GM23338 (cell line): ENCODE measurements at places on chromosomes 2 and 18. TPM values are rescaled to one million over a fixed set of nuclear protein-coding genes. Genes with fewer than 3 reads are reported as not detected.

The COLEC11 gene
- polyA plus RNA-seq: 1.5 and 1.8 TPM in 2 replicates

The ZAP70 gene
- polyA plus RNA-seq: not detected in 2 replicates

The PJVK gene
- 1.5 and 1.6 TPM in 2 replicates for polyA plus RNA-seq

The DSC3 gene
- 0.52 and 0.68 TPM in 2 replicates for polyA plus RNA-seq

The CXCR1 gene
- polyA plus RNA-seq: not detected in 2 replicates

The ANKRD53 gene
- polyA plus RNA-seq: 0.32 and 0.59 TPM in 2 replicates

The LINC00305 gene
- not detected in 2 replicates for polyA plus RNA-seq

The AOX1 gene
- polyA plus RNA-seq: 1.0 and 1.4 TPM in 2 replicates

The TMEM200C gene
- polyA plus RNA-seq: 0.53 and 0.73 TPM in 2 replicates

The TSPYL6 gene
- not detected in 2 replicates for polyA plus RNA-seq

The RGPD4 gene
- polyA plus RNA-seq: not detected in 2 replicates

The SATB2 gene
- polyA plus RNA-seq: 1.6 and 2.0 TPM in 2 replicates

The CFAP53 gene
- polyA plus RNA-seq: 0.23 and 0.71 TPM in 2 replicates

The HMSD gene
- polyA plus RNA-seq: 13.0 and 25.1 TPM in 2 replicates
